ENCODE measurements at places on chromosomes 5 and 9.

GRCh38 chr9:36550135-36550534 lies 22.6 kb upstream of the MELK start:
- no peak for DNase-seq

GRCh38 chr9:123399803-123400378 lies 43.9 kb downstream of the CRB2 start:
- DNase-seq: no peak

- DNase-seq: no peak
These were observed 53.9 kb downstream of the MEF2C start for GRCh38 chr5:88829054-88829453.

- no peak for DNase-seq
These were observed 2403.4 kb upstream of the ACO1 start for GRCh38 chr9:29981013-29981412.

DNA sequence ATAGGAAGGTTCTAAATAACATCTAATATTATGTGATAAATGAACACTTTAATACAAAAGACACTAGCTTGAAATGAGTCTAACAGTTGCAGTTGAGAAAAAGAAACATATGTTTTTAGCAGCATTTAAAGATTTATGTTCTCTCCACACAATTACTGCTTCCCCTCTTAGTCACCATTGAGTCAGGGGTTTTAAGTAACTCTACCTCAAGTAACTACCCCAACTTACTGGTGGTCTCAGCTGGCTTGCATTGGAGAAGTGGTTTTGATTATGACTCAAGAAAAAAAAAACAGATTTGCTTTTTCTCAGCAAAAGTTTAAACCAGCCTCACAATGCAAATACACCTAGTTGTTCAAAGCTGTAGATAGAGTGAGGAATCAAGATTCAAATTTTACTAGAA lies 1216.5 kb upstream of the CDH9 start:
- DNase-seq: no peak

DNA sequence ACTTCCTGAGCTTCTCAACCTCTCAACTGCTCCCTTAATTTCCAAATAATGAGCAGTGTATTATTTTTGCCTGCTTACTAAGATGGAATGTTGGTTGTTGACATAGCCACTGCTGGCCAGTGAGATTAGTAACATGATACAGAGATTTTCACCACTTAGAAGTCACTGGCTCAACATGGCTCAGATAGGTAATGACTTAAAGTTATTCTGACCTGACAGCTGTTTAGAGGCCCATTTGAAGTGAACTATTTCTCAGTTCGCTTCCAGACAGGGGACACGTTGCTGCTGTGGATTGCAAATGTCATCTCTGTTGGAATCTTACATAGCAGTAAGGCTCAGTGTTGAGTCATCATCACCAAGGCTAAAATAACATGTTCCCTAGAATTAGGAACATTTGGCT lies 490.2 kb downstream of the TLE4 start:
- no peak for DNase-seq

GRCh38 chr9:37679649-37680402 lies 29.1 kb downstream of the FRMPD1 start:
- DNase-seq: no peak

- no peak for DNase-seq
These were observed 1828.2 kb downstream of the MAT2B start for GRCh38 chr5:165333623-165334022.

DNA sequence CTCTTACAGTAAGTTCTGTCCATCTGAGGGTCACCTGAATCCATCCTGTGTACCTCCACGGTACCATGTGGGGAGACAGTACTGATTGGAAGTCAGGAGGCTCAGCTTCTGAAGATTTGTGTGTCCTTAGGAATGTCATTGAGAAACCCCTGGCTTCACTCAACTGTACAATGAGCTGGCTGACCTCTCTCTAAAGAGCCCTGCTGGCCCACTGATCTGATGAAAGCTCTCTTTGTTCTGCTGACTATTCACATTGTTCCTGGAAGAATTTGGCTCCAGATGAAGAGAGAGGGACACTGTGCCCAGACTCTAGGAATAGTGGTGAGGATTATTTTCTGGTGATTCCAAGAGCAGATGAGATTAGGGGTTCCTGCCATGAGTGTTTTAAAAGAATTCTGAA lies 141.2 kb downstream of the LURAP1L start:
- DNase-seq: no peak

GRCh38 chr9:136791516-136792276 lies 552 bp downstream of the TMEM141 start:
- peak; percentile 34 for DNase-seq

GRCh38 chr5:181282874-181283273 lies 21.9 kb upstream of the TRIM52 start:
- no peak for DNase-seq

GRCh38 chr5:132480893-132481595 lies 9.5 kb downstream of the IRF1 start:
- DNase-seq: no peak

DNA sequence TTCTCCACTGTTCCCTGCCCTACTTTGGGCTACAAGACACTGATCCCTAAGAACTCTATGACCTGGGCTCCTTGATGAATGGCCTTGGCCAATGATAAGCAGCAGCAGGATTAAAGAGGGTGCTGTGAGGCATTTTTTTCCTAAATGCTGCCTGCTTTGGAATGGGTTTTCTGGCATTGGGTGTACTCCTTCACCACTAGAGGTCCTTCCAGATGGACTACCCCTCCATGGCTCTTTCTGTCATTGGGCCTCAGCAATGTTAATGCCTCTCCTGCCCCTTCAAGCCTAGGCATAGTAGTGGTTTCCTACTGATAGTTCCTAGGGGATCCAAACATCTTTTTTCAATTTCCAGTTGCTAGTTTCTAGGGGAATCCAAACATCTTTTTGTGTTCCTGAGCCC lies 319.3 kb upstream of the RPS23 start:
- DNase-seq: no peak

DNA sequence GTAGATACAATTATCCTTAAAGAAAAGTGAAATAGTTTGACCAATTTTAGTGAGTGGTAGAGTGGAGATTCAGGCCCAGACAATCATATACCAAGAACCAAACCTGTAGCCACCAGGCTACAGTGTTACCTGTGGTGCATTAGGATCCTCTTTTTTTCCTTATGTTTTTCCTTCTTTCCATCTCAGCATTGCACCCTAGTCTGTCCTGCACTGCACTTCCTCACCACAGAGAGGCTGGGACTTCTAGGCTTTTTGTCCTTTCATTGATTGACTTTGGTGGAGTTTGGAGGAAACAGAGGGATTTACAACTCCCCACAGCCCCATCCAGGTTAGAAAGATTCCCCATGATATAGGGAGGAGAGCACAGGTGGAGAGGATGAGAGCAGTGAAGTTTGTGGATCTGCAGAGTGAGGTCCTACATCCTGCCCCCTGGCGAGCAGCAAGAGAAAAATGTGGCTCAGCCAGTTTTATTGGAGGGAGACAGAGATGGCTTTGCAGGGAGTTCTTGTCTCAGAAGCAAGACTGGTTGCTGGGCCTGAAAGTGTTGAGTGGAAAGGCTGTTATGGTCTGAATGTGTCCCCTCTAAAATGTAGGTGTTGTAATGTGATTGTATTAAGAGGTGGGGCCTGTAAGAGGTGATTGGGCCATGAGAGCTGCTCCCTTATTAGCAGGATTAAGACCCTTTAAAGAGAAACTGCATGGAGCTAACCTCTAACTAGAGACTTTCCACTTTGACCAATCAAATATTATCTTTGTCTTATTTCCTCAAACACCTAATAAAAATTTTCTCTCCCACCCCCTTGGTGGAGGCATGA lies 36.2 kb downstream of the KIF4B start:
- DNase-seq: no peak

DNA sequence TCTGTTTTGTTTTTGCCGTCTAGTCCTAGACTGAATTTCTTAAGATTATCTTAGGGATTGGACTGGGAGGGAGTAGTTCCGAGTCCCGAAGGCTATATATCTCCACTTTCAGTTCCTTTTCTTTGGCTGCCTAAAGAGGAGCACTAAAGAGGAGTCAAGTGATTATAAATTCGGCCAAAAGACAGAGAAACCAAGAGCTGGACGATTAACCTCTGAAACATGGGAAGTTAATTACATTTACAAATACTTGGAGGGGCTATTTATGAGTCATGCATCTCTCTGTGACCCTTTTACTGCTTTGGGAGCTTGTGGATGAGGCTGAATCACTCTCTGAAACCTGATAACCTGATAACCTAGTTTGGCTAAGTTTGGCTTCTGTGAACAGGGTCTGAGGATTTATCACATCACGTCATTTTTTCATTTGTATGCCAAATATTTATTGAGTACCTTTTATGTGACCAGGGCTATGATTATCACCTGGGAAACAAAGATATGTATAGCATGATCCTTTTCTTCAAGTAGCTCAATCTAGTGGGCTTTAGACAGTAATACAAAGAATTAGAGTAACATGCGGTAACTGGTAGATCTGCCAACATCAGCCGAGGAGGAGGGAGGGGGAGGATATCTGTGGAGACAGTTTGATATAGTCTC lies 180.9 kb downstream of the CD180 start:
- no peak for DNase-seq

GRCh38 chr9:7858166-7858565 lies 58.6 kb upstream of the DMAC1 start:
- DNase-seq: no peak

DNA sequence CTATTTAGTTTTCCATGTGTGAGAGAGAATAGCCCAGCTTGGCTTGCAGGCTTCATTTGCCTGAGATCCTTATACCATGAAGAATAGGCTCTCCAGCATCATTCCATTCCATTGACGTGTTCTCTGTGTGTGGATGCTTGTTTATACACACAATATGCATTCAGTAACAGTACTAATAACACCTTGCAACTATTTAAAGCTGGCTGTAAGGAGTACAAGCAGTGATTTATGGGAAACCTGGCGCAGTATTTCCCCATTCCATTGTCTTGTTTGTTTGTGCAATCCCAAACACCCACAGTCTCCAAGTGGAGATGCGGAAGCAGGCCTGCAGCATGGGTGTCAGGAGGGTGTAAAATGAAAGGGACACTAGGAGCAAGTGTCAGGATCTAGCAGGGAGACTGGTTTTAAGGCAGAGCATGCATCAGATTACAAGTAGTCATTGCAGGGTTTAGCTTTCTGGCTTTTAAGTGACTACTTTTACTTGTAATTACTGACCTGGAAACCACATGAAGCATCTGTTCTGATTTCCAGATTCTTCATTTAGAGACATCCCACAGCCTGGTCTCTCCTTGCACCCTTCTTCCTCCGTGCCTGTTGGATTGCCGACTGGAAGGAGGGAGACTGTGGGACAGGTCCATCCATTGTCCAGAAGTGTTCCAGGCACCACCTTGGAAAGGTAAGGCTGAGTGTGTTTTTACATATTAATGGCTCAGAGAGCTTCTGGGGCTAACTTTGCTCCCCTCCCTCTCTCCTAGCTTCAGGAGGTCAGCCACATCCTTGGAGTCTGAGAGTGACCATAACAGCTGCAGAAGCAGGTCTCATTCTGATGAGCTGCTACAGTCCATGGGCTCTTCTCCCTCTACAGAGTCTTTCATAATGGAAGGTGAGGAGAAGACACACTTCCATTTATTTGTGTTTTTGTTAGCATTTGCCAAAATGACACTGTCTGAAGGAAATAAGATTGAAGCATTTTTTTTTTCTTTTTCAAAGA lies 241.6 kb downstream of the ARHGEF28 start:
- no peak for DNase-seq

DNA sequence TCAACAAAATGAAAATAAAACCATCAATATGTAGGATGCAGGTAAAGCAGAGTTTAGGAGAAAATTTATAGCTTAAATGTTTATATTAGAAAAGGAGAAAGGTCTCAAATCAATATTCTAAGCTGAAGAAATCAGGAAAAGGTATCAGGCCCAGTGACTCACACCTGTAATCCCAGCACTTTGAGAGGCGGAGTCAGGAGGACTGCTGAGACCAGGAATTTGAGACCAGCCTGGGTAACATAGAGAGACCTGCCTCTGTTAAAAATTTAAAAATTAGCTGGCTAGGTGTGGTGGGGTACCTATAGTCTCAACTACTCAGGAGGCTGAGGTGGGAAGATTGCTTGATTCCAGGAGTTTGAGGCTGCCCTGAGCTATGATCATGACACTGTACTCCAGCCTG lies 32.2 kb downstream of the CCDC69 start:
- no peak for DNase-seq

DNA sequence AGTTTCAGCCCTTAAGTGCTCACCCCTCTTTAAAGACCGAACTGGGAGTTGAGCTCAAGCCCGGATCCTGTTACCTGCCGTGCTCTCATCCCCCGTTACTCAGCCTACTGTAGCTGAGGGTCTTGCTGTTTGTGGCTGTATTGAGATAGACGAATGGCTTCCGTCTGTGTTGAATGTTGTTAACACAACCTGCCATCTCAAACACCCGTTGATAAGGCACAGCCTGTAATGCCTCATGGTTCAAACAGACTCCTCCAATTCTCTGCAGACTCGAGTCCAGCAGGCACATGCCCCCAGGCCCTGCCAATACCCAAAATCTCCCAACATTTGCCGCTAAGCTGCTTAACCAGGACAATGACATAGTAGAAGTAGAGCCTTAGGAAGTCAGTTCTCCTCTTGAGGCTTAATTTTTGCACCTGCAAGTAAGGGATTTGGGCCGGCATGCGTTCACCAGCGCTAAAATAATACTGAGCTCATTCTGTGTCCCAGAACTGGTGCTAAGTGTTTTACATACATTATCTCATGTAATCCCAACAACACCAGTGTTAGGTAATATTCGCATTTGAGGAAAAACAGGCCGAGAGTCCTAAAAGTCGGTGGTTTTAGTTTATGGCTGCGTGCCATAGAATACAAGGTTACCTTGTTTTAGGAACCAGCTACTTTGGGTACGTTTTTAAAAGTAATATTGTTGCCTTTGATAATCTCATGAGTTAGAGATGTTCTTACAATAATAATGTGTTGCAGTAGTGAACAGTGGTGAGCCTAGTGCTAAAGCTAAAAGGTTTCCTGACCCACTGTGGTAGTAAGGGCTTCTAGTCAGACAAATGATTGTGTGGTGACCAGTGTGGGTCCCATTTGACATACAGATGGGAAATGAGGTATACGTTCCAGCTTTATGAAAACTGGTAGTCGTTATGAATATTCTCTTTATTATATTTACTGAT lies 1.5 kb upstream of the RFX3 start:
- DNase-seq: no peak

GRCh38 chr9:77679088-77679487 lies 31.0 kb upstream of the GNA14 start:
- no peak for DNase-seq

DNA sequence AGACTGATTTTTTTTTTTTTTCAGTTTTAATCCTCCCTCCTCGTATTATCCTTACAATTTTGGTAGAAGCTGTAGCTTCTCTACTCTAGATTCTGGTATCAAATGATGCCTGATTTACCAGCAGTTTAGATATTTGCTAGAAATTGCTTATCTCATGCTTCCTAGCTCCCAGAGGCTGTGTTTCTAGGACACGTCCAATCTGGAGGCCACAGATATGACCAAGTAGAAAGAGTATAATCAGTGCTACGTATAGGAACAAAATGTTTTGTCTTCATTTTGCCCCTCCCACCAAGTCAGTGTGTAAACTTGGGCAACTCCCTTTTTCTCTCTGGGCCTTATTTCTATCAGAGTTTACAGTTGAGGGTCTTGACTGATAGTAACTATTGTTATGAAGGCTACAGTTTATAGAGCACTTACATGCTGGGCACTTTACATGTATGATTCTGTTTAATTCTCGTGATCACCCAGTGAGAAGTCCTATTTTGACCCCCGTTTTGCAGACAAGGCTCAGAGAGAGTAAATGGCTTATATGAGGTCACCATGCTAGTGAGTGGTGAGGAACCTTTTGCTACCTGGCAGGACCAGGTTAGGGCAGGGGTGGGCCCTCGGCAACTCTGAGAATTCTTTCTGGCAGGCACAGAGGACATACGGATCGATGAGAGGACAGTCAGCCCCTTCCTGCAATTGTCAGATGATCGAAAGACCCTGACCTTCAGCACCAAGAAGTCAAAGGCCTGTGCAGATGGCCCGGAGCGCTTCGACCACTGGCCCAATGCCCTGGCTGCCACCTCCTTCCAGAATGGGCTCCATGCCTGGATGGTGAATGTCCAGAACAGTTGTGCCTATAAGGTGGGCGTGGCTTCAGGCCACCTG lies 7.6 kb downstream of the HDHD3 start:
- DNase-seq: no peak

All from stimulated activated CD8-positive, alpha-beta memory T cell treated with anti-CD3 and anti-CD28 coated beads, Interleukin-4, amount 100 ng/mL, for 1 hour (primary cell).